ENCODE measurements at places on chromosomes 16 and 17.

- DNase-seq = no peak
Observed at GRCh38 chr17:58626905-58627304, 64.9 kb downstream of the TEX14 start.

DNA sequence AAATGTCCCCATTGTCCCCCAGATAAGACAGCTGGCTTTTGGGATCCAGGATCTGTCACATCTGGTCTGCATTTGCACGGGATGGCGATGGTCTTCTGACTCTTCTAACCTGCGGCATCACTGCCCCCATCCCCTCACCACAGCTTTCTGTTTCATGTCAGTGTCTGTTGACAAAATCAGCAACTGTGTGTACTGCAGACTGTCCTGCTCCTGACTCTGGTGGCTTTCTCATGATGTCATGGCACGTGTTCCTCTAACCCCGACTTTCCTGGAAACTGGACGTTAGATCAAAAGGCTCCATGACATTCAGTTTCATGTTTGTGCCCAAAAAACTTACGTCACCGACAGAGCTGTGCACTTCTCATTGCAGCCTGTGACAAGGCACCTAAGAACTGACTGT is 30.1 kb upstream of the CPNE2 start:
- no peak for DNase-seq

DNA sequence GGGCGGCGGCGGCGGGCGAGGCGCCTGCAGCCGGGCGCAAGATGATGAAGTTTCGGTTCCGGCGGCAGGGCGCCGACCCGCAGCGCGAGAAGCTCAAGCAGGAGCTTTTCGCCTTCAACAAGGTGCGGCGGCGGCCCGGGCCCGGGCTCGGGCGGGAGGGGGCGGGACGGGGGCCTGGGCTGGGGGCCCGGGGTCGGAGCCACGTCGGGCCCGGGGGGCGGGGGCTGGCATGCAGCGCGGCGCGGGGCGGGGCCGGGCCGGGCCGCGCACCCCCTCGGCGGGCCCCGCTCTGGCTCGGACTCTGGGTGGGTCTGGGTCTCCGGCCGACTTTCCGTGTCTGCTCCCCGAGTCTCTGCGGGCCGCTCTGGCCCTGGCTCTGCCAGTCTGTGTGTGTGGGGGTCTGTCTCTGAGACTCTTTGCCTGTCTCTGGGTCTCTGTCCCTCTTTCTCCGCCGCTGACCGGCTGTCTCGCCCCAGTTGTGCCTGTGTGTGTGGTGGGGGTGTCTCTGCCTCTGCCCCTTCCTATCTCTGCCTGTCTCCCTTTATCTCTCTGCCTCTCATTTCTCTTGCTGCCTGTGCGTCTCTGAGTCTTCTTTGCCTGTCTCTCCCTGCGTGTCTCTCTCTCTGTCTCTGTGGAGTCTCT is 328 bp downstream of the LLGL1 start:
- no peak for DNase-seq

- no peak for DNase-seq
Observed at GRCh38 chr16:87703835-87704375, 61.9 kb downstream of the KLHDC4 start.

DNA sequence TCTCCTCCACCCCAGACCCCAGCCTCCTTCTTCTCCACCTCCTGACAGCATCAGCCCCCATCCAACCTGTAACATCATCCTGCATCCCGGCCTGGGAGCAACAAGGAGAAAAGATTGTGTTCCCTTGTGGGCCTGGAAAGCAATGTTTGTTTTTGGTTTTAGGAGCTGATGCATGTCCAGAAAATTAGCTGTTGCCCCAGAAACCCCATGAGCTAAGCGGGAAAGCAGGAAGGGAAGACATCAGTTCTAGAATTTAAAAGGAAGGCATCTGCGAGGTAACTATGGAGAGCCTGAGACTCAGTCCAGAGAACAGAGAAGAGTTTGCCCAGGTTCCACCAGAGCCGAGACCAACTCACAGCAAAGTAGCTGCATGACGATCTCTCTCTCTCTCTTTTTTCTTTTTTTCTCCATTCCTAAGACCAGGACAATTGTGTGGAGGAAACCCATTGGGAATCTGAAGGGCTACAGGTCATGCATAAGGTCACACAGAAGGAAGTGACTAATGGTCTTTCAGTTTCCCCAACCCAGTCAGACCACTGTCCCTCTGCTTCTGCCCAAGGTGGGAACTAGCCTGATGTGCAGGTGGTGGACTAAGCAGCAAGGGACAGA is 124.4 kb downstream of the SLC39A11 start:
- DNase-seq = no peak

DNA sequence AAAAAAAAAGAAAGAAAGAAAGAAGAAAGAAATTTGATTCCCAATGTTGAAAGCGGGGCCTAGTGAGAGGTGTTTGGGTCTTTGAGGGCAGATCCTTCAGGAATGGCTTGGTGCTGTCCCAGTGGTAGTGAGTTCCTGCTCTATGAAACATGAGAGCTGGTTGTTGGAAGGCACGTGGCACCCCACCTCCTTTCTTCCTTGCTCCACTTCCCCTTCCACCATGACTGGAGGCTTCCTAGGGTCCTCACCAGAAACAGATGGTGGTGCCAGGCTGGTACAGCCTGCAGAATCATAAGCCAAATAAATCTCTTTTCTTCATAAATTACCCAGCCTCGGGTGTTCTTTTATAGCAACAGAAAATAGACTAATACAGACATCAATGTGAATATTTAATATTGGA is 147.3 kb upstream of the KCNJ18 start:
- no peak for DNase-seq

DNA sequence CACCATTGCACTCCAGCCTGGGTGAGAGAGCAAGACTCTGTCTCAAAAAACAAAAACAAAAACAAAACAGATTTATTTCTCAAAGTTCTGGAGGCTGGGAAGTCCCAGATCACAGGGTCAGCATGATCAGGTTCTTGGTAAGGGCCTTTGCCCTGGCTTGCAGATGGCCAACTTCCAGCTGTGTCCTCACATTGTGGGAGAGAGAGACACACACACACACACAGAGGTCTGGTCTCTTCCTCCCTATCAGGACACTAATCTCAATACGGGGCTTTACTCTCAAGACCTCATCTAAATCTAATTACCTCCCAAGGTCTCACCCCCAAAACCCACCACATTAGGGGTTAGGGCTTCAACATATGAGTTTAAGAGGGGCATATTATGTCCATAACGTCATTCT is 26.4 kb upstream of the TAOK1 start:
- no peak for DNase-seq

Measured in CD8-positive, alpha-beta memory T cell (primary cell).